Panc1 (cell line): ENCODE measurements at places on chromosomes 16 and 17. TPM values are rescaled to one million over a fixed set of nuclear protein-coding genes. Genes with fewer than 3 reads are reported as not detected.

LITAFD gene
- not detected for total RNA-seq

GRCh38 chr16:56967733-56968132 lies 6.0 kb downstream of the CETP start:
- DNase-seq = no peak

- DNase-seq = no peak
Measured at GRCh38 chr16:12158428-12158827, 181.9 kb downstream of the SNX29 start.

OTOP3 gene
- total RNA-seq = not detected

DNA sequence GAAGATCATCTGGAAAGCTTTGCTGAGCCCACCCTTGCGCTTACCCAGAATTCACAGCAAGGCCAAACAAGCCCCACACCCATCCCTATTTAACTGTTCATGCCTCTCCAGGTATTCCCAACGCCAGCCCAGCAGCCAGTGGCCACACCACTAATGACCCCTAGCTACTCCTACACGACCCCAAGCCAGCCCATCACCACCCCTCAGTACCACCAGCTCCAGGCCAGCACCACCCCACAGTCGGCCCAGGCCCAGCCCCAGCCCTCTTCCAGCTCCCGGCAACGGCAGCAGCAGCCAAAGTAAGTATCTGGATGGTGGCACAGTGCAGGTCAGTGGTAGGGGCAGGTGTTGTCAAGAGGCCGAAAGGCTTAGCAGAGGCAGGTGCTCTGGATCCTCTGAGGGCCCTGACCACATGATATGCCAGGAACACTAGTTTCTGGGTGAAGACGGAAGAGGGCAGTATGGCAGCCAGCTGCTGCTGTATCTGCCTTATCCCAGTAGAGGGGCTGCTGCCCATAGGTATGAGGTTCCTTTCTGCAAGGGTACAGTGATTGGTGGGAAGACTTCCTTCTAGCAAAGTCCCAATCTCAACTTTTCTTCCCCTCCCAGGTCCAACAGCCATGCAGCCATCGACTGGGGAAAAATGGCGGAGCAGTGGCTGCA lies 10.7 kb downstream of the PROCA1 start:
- no peak for DNase-seq

SDK2 gene
- 0.41 TPM for total RNA-seq

DNA sequence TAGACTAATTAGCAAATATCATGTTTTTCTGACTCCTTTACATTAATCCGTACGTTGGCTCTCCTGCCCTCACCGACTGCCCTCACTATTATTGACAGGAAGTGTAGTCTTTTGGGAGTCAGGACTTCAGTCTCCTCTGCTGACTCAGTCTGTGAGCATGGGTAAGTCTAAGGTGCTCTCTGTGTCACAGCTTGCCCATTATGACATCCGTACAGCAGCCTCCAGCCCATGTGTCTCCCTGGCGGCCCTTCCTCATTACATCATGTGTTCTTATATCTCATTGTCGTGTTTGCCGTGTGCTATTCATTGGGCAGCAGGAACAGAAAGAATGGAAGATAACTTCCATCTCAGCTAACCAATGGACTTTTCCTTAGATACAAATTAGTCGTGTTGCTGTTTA lies 77.5 kb downstream of the MRTFB start:
- DNase-seq = no peak

- DNase-seq = no peak
Measured at GRCh38 chr16:78894886-78895285, 705.7 kb downstream of the MAF start.

DNA sequence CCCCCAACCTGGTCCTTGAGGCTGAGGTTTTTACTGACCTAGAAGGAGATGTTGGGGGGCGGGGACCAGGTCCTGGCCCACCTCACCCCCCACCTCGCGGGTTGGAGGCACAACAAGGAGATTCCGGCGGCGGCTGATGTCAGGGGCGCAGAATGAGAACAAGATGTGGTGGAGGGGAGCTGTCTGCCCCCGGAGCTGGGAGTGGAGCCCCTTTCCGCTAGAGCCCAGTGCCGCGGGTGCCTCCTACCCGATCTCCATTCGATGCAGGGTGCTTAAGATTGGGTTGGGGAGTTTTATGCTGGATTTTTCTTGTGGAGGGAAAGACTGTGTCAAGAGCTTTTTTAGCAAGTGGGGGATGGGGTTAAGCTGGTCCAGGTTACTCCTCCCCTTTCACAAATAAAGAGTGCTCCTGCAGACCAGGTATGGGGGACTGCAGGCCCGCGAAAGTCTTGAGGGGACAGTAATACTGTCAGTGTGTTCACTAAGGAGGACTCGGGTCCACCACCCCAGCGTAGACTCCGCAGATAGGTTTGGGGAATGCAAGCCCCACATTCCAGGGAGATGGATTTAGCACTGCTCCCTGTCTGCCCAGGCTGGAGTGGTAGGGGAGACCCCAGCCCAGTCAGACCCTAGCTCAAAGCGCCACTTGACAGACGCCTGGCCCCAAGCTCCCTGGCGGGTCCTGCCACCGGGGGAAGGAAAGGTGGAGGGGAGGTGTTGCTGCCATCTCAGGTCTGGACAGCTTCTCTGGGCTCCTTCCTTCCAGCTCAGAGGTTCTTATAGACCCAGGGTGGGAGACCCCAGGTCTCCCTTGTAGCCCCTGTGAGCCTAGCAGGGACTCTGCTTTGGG lies 2.0 kb downstream of the CACNA1G start:
- no peak for DNase-seq

B4GALNT2 gene
- not detected for total RNA-seq

DNA sequence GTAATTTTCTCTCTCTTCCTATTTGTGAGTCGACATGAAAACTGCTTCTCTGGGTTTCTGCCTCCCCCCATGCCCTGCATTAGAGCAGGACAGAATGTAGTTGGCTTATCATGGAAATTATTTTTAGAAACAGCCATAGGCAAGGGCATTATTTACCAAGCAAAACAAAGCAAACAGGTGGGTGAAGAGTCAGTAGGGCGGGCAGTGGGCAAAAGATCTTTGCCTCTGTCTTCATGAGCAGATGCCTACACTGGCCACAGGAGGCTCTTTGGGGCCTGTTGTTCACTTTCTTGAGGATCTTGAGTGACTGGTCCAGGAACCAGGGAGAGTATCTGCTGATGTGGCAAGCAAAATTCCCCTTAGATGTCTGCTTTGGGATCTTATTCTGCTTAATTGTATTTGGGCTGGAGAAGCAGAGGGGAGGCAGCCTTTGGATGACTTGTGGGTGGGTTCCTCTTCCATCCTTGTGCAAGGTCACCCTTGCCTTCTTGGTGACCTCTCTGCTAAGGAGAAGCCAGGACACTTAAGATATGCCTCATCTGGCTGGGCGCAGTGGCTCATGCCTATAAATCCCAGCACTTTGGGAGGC lies 42.5 kb upstream of the CLEC19A start:
- DNase-seq = no peak

DNA sequence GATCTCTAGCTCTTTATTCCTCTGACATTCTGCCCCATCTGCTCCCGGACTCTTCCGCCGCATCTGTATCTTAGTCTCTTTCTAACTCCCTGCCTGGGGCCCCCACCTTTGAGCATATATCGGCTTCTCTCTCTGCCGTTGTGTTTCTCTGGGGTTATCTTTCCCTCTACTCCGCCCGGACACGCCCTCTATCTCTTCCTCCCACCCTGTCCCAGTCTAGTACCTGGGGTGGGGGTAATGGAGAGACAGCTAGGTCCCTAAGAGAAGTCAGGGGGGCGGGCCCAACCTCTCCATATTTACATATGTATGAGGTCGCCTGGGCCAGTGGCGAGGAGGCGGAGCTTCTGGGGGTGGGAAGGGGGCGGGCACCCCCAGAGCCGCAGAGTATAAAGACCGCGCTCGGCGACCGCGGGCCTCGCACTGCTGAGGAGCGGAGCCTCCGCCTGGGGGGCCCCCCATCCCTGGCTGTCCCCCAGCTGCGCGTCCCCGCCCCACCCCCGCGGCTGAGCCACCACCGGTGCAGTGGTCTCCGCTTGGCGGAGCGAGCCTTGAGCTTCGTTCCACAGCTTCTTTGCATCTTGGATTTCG lies at the start of gene ATP1B2:
ATP1B2 (plus strand) TSS at position 418 of the 588 bp plus-strand sequence. CDS start 593 bp downstream, outside the sequence.
- no peak for DNase-seq

DNA sequence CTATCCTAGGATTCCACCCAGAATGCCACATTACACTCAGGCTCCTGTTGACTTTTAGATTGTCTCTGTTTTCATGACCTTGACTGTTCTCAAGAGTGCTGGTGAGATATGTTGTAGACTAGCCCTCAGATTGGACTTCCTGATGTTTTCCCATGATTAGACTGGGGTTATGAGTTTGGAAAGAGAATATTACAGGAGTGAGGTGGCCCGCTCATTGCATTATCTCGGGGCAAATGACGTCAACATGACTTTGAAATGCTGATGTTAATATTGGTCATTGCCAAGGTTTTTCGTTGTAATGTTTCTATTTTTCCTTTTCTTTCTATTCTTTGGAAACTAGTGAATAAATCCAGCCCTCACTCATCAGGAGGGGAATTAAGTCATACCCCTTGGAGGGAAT lies 355.7 kb upstream of the MON1B start:
- DNase-seq = no peak

NPW gene
- total RNA-seq = 15.3 TPM

CA5A gene
- total RNA-seq = not detected

DNA sequence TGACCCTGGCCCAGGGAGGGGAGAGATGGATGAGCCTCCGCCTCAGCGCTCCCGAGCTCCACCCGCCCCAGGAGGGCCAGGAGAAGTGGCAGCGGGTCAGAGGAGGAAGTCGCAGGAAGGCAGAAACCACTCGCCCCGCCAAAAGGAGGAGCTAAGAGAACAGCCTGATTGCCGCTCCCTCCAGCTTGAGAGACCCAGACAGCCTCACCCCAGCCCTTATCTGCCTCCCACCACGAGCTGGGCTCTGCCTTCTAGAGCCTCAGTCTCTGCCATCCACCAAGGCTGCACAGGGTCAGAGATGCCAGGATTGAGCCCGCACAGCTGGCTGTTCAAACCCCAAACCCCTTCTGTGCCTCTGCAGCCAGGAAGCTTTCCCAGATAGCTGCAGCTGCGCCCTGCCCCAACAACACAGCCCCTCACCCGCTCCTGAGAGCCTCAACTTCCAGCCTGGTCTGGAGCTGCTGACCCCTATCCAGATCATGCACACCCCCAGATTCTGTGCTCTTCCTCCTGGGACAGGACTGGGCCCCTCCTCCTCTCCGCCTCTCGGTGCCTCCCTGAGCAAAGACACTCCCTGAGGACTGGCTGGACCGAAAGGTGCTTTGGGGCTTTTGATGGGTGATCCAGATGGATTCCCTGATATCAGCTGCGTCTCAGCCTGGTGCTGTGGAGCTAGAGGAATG lies 1.0 kb upstream of the ATP2A3 start:
- DNase-seq = no peak

PRDM7 gene
- total RNA-seq = not detected

DNA sequence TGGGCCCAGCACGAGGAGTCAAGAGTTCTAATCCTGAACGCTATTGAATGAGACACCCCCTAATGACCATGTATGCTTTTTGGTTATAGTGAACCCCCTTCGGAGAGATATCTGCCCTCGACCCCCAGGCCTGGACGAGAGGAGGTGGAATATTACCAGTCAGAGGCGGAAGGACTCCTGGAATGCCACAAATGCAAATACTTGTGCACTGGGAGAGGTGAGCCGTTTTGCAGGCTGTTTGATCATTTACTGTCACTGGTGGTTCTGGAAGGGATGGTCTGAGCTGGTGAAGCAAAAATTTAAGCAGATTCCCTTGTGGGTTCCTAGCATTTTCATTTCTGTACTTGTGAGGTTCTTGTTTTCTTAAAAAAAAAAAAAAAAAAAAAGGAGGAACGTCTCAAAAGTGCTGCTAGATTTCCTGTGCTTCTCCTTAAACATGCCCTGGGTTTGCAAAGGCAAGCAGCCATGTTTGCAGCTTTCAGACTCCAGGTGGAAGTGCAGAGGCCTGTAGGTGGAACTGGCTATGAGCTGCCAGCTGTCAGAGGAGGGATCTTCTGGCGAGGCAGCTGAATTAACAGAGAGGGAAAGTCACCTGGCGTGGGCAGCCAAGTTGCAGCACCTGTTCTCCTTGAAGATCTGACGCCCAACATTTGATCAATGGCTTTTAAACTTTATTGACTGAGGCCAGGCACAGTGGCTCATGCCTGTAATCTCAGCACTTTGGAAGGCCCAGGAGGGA lies 3.5 kb downstream of the MARVELD3 start:
- DNase-seq = no peak

RGS9 gene
- 3.3 TPM for total RNA-seq

RASD1 gene
- total RNA-seq = 1.7 TPM
